CD4-positive, alpha-beta memory T cell (primary cell): ENCODE measurements at places on chromosomes 1 and 21. TPM values are rescaled to one million over a fixed set of nuclear protein-coding genes. Genes with fewer than 3 reads are reported as not detected.

Gene TOR1AIP2
- total RNA-seq, result 52.8 TPM

Gene S100A14
- not detected for total RNA-seq

Gene PTTG1IP
- total RNA-seq, result 110 TPM

Gene GABRD
- total RNA-seq, result not detected

DNA sequence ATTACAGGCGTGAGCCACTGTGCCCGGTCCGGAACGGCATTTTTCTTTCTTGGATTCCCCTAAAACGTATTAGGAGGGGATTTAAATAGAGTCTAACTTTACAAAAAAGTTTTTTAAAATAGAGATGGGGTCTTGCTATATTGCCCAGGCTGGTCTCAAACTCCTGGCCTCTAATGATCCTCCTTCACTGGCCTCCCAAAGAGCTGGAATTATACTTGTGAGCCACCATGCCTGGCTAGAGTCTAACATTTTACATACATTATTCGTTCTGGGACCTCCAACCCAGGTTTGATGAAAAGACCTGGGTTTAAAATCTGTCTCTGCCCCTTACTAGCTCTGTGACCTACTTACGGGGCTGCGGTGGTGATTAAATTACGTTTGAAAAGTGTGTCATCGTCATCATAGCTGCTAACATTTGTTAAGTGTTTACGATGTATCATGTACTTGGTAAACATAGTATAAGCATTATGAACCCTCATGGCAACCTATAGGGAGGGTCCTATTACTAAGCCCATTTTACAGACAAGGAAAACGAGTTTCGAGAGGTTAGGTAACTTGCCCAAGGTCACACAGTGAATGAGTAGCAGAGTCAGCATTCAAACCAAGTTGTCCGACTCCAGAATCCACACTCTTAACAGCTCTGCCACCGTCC, 24.5 kb downstream of the PLEKHM2 start:
- H3K36me3 ChIP-seq, result peaks cover 3% of the 10 kb centered on the region
- no peaks in the 10 kb centered on the region for H3K4me1 ChIP-seq
- no peak overlapping the region for H3K27ac ChIP-seq
